ENCODE measurements at places on chromosomes 1 and 21. TPM values are rescaled to one million over a fixed set of nuclear protein-coding genes. Genes with fewer than 3 reads are reported as not detected.

Gene LRRC47
- 15.2 TPM for total RNA-seq

Gene SIK1
- total RNA-seq, result 0.83 TPM

Gene GUCA2A
- total RNA-seq, result not detected

Gene TMPRSS15
- total RNA-seq, result not detected

Gene MYBPH
- total RNA-seq, result not detected

Gene KCNT2
- total RNA-seq, result 0.56 TPM

Gene LEMD1
- total RNA-seq, result not detected

Gene MAN1C1
- total RNA-seq, result 2.5 TPM

Gene STIL
- total RNA-seq, result 17.2 TPM

Data from IMR-90 (cell line).